ENCODE measurements at places on chromosomes 5 and 9. TPM values are rescaled to one million over a fixed set of nuclear protein-coding genes. Genes with fewer than 3 reads are reported as not detected.

Gene EGFL7
- polyA plus RNA-seq, result 0.64 TPM

Gene MYMK
- polyA plus RNA-seq, result not detected

Gene THBS4
- polyA plus RNA-seq, result 0.56 TPM

Gene ZSWIM6
- 0.68 TPM for polyA plus RNA-seq

Gene NR5A1
- not detected for polyA plus RNA-seq

Gene INSYN2B
- not detected for polyA plus RNA-seq

Gene FOXD4L5
- not detected for polyA plus RNA-seq

Gene PRR7
- 17.8 TPM for polyA plus RNA-seq

Gene FYB1
- polyA plus RNA-seq, result 184 TPM

Gene AQP3
- 562 TPM for polyA plus RNA-seq
